ENCODE measurements at places on chromosomes 6 and 20.

DNA sequence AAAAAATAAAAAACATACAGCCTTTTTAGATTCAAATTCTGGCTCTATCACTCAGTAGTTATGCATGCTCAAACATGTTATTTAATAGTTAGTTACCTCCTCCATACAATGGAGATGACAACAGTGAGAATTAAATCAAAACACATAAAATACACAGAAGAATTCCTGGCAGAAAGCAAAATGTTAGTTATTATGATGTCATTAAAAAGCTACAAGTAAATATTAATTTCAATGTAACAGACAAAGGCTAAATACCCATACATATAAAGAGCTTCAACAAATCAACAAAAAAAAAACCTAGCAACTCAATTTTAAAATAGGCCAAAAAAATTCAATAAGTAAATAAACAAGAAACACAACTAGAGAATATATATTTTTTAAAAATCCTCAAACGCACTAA, 21.4 kb downstream of the PLN start:
- ATAC-seq: no peak

- no peak for ATAC-seq
Measured at GRCh38 chr20:33589059-33589458, 73.1 kb upstream of the C20orf144 start.

- ATAC-seq: no peak
Measured at GRCh38 chr6:124330197-124330596, 526.5 kb downstream of the NKAIN2 start.

- no peak for ATAC-seq
Measured at GRCh38 chr6:69343851-69344250, 453.0 kb downstream of the LMBRD1 start.

DNA sequence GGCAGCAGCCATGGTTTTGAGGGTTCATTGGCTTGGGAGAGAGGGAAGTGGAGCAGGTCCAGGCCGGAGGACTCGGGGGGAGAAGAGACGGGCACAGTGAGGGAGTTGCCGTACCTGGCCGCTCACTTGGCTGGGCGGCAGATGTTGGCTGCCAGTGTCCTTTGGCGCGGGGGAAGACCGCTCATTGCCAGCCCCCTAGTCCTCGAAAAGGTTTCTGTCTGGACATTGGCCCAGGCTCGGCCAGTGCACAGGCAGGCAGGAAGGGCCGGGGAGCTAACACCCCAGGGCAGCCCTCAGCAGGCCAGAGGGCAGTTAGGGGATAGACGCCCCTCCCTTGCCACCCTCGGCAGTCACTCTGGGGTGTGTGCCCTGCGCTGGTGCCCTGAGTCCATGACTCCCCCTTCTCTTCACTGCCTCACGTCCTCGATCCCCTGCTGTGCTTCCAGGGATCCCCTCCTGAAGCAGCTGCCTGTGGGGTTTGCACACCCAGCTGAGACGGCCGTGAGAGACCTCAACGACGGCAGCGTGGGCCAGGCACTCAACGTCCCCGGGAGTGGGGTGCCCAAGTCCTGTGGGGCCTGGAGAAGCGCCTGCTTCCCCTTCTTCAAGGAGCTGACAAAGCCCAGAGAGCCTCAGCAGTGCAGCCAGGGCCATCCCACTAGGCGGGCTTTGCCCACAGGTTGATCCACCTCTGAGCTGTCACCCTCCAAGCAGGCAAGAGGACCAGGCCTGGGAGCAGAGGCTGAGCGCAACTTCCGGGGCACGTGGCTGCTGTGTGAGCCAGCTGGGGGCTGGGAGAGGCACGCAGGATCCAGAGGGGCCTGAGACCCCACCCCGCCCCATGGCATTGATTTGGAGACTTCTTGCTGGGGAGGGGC, 20.4 kb downstream of the RBM38 start:
- no peak for ATAC-seq

DNA sequence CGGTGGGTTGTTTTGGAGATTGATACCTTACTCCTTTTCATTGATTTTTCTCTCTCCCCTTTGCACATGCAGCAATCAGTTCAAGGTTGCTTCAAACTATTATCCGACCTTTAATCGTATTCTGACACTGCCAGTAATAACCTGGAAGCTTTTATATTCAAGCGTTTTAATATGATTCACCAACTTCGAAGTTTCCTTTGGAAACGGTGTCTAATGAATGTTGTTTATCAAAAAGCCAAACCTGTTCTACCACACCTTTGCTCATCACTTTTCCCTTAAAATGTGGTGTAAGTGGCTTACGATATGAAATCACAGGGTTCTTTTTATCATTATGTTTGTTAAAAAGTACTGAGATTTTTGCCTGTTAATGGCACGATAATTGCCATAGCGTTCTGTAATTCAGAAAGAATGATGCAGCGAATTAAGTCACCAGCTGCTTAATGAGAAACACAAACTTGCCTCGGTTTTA, 660 bp downstream of the STXBP5 start:
- ATAC-seq: no peak

DNA sequence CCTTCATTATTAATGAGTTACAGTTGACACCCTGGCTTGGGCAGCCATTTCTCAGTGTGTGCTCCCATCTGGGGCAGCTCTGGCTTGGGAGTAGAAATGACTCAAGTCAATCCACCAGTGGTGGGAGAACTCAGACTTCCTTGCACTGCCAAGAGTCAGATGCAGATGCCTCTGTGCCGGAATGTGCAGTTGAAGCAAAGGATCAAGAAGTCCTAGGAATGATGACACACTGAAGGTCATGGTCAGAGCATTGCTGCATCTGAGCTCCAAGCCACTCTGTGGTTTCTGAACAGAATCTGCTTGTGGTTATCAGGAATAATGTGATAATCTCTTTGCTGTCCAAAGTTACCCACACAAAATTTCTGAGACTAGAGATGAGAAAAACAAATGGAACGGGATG, 19.5 kb upstream of the PAX1 start:
- no peak for ATAC-seq

- no peak for ATAC-seq
Measured at GRCh38 chr6:36075656-36076055, 48.0 kb downstream of the MAPK14 start.

GRCh38 chr6:137097057-137097456, 52.3 kb upstream of the IL20RA start:
- no peak for ATAC-seq

GRCh38 chr20:19560881-19561480, 197.1 kb upstream of the RIN2 start:
- no peak for ATAC-seq

- ATAC-seq: no peak
Measured at GRCh38 chr6:30100585-30101443, 12.1 kb downstream of the TRIM31 start.

GRCh38 chr20:61903575-61904340, 161.9 kb downstream of the TAF4 start:
- ATAC-seq: no peak

DNA sequence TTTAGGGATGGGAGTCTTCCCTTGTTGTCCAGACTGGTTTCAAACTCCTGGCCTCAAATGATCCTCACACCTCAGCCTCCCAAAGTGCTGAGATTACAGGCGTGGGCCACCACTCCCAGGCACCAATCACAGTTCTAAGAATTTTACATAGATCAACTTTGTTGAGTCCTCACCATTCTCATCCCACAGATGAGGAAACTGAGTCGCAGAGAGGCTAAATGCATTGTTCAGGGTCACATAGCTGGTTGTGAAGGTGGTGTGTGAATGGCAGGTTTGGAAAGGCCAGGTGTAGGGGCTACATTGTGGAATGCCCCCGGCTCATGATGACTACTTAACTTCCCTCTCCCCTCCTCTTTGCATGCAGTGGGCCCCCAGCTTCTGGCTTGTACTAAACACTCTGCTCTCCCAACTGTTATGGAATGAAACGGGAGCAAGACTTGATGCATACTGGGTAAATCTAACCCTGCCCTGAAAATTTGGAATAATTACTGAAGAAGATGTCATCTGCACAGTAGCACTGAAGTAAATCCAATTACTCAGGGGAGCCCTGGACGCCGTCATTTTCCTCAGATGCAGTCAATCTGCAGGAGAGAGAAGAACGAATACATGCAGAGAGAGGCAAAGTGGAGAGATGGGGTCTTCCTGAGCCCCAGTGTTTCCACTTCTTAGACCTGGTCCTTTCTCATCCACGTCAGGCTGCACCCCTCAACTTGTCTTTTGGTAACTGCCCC, 102.3 kb upstream of the ZNF217 start:
- ATAC-seq: no peak

DNA sequence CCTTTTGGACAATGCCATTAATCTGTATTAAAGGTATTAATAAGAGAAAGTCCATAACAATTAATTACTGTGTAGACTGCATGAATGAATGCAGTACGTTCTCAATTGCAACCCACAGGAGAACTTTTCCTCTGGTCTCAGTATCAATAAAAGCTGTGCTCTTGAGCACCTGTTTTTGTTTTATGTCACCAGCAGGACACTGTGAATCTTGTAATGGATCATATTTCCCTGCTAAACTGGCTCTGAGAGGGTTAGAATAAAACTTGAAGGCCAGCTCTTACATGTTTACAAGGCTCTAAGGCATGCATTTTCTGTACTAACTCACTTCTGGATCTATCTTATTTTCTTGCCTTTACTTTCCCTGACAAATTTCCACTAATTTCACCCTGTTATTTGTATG, 214.3 kb upstream of the PLN start:
- ATAC-seq: no peak

DNA sequence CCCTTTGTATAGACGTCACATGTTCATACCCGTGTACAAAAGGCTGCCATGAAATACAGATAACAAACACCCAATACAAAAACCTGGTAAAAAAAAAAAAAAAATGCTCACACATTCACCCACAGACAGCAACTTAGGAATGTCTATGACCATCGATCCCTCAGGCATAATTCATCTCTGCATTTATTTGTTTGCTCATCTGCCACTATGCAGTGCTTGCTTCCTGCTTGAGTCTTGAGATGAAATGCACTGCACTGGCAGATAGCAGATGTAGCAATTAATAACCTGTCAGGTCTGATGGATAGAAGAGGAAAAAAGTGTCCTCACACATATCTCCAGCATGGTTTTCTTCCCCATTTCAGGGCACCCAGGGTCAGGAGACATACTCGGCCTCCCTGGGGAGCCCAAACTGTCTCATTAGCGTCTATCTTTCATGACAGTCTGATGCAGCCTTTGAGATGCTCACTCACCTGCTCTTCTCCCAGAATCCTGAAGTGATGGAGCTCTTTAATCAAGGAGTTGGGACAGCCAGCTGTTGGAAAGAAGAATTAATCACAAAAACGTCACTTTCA, 295.1 kb upstream of the AGPAT4 start:
- no peak for ATAC-seq

DNA sequence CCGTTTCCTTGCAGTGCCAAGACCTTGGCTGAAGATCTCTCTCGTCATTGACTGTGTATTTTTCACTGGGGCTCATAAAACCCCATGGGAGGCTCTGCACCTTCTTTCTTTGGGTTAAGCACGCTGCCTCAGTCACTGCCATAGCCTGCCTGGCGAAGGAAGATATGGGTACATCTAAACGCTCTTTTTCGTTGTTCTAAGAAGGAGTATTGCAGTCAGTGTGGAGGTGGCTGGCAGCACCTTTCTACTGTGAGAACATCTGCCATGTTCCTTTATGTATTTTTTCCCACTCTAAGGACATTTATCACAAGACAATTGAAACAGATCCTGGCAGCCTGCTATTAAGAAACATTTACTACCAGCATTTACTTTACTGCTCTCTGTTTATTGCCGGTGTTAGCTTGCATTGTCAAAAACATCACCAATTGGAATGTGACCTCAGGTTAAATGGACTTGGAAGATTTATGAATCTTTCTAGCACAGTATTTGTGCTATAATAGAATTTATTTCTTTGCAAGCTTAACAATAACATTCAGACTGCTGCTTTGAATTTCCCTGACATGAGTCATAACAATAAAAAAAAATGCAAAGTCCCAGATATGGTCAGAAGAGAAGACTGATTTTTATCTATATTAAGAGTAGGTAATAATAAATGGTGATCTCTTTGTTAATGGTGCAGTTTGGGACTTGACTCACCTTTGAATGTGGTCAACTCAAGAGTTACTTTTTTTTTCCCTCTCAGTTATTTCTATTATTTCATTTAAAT, 62.2 kb upstream of the CLDN20 start:
- ATAC-seq: peak; percentile 66

GRCh38 chr20:6347916-6348315, 225.1 kb upstream of the FERMT1 start:
- ATAC-seq: no peak

DNA sequence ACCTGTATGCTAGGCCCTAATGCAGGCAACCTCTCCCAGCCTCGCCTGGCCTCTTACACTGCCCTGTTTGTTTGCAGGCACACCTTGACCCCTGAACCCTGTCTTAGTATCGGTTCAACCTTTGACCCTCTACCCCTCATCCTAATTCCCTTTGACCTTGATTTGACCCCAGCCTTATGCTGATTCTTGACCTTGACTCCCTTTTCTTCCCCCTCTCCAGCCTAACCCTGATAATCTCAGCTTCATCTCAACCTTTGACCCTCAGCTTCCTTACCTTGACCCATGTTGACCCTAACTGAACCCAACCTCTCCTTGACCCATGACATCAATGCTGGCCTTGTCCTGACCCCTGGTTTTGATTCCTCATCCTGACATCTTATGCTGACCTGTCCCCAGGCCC, 33.8 kb downstream of the UQCC2 start:
- no peak for ATAC-seq

- ATAC-seq: no peak
Measured at GRCh38 chr6:41488433-41489119, 57.6 kb upstream of the FOXP4 start.

GRCh38 chr20:51446656-51447055, 95.9 kb downstream of the NFATC2 start:
- ATAC-seq: no peak

GRCh38 chr6:148443798-148444560, 101.3 kb downstream of the SASH1 start:
- ATAC-seq: no peak

DNA sequence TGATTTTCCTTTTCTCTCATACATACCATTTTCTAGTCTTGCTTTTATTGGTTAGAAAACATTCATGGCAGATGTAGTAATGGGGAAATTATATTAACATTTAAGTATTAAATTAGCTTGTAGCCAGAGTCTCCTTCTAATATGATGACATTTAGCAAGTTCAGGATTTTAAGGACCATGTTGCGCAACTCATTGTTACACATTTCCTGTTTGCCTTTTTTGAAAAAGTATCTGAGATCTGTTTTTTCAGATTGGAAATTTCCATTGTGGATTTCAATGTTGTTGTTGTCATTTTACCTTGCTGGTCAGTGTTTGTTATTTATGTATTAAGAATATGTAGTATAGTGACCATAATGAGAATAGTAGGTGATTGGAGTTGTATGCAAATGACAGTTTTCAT, 38.7 kb downstream of the CDKAL1 start:
- ATAC-seq: no peak

GRCh38 chr6:165317723-165318122, 8.3 kb upstream of the C6orf118 start:
- ATAC-seq: no peak

DNA sequence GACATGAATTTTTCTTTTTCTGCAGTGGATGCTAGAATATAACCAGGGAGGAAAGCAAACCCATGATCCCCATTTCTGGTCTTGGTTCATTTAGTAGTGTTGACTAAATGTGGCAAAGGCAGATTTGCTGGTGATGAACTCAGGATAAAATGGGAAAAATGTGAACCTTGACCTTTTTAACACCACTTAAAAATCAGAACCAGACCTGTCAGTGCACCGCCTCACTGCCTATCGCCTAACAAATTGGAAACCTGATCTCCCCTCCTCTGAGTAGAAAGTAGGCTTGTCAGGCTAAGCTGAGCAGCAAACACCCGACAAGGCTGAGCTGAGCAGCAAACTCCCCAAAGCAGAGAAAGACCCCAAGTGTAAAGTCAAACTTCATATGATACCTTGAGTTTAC, 254.8 kb downstream of the FOXC1 start:
- no peak for ATAC-seq
